ENCODE measurements at places on chromosomes 3 and 15.

- no peak for DNase-seq
Observed at GRCh38 chr3:46566040-46566641, at the start of gene LRRC2. LRRC2 (minus strand) TSS chr3:46566302; CDS start chr3:46551591, 14,711 bp downstream.

GRCh38 chr3:97131476-97131875, 317.1 kb downstream of the EPHA6 start:
- DNase-seq, result no peak

- DNase-seq, result no peak
Observed at GRCh38 chr3:35635407-35635806, 3.9 kb upstream of the ARPP21 start.

GRCh38 chr3:154034797-154035330, 86.3 kb upstream of the ARHGEF26 start:
- DNase-seq, result no peak

DNA sequence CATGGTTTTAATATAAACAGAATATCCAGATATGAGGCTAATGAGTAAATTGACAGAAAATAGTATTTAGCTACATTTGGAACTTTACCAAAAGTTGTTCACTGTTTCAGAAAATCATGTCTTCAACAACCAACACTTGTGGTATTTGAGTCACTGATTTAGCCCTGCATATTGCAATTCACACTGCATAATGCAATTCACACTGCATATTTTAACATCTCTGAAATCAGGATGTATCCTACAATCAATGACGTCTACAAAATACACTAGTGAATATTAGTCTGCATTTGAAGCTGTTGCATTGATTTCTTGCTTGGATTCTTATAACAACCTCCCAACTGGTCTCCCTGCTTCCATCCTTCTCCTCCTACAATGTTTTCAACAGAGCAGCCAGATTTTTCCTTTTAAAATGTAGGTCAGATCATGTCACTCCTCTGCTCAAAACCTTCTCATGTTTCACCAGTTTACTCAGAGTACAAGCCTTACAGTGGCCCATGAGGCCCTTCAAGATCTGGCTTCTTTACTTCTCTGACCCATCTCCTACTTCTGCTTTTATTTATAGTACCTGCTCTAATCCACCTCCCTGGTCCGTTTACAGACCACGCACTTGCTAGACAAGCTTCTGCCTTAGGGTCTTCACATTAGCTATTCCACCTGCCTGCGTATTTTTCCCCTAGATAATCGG, 11.4 kb upstream of the RAB11A start:
- DNase-seq, result no peak

DNA sequence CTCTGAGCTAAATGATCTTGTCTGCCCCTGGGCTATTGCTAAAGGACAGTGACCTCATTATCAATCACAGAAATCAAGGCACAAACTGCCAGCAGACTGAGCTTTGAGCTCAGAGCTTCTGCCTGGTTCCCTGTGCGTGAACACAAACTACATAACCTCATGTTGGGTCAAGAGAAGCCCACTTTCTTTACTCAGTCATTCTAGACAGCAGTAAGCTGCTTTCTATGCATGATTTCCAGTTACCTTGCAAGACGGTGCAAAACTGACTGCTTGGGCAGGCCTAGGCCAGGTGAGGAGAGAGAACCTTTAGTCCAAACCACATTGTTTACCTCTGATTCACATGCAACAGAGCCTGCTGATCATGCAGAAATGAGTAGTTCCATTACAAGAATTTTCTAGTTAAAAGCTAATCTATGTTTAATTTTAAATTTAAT, 75.1 kb downstream of the ARRDC4 start:
- no peak for DNase-seq

- DNase-seq, result no peak
Observed at GRCh38 chr3:12328132-12328836, 39.4 kb downstream of the PPARG start.

DNA sequence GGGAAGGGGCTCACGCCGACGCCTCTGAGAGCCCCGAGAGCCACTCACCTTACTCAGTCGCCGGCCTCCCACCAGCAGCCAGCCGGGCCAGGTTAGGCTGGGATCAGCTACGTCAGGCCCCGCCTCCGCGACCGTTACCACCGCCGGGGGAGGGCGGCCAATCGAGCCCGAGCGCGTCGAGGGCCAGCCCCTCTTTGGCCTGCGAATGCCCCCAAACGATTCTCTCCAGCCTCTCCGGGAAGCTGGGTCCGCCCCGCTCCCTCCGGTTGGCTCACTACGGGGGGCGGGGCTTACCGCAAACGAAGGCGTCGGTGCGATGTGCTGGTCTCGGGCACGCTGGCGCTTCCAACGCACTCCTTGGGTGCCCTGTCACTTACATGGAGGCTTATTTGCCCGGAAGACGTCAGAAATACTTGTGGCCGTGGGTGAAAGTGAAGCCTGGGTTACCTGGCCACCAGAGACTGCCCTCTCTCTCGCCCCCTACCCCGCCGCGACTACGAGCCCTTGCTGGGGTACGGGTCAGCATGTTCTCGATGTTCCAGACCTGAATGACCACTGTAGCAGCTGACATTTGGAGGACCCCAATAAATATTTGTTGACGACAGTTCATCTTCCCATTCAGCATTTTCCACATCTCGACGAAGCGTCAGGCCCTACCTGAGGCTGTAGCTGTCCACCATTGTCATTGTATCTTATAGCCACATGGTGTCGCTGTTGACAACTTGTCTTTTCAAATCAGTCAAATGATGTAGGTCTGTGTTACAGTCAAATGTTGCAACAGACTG, at the start of gene CEP70:
CEP70 (minus strand) TSS at position 111 of the 785 bp plus-strand sequence. CDS start 21,333 bp downstream, outside the sequence.
- DNase-seq, result no peak

DNA sequence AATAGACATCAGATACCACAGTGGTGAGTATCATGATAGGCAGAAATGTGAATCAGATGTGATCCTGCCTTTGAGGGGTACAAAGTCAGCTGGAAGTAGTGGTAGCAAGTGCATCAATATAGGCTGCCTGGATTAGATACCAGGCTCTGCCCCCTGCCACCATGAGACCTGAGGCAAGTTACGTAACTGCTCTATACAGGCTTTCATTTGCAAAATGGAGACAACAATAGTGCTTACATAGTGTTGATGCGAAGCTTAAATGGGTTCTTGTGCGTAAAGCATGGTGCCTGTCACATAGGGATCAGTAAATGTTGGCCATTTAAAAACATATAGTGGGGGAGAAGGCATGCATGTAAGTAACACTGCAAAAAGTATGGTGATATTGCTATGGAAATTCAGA, 158.0 kb downstream of the RYR3 start:
- no peak for DNase-seq

DNA sequence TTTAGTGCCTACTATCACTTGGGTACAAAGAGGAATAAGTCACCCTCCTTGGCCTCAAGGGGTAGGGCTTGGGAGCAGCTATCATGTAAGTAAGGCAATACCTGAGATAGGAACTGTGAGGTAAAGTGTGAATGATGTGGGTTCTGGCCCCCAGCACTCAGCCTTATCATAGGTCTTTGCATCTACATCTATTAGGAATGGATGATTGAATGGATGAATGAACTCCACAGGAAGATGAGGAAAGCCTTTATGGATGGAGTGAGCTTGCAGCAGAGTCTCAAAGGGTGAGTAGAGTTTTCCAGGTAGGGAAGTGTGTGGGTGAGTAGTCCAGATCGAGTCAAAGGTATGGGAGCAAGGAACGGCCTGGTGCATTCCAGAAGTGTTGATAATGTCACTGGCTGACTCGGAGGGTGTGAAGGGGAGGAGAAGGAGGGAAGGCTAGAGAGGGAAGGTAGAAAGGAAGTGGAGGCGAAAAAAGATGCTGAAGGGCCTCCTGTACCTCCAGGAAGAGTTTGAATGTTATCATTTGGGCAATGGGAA, 13.1 kb upstream of the ABHD2 start:
- no peak for DNase-seq

- no peak for DNase-seq
Observed at GRCh38 chr15:41774882-41775417, 666 bp downstream of the MAPKBP1 start.

GRCh38 chr3:80097674-80098073, 329.9 kb upstream of the ROBO1 start:
- DNase-seq, result no peak

DNA sequence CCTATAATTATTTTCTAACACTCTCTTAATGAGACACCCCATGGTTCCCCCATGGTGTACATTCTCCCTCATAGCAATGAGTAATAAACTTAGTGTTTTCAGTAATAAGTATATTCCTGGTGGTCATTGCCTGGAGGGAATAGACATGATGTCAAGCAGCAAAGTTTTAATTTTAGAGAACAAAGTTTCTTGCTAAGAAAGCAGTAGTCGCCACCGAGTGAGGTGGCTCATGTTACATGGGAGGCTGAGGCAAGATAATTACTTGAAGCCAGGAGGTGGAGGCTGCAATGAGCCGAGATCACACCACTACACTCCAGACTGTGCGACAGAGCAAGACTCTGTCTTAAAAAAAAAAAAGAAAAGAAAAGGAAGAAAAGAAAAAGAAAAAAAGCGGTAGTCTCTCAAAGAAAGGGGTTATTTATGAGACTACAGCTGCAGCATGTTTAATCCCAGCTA, 2.4 kb upstream of the ELP6 start:
- no peak for DNase-seq

- DNase-seq, result no peak
Observed at GRCh38 chr3:177190756-177191681, 6.3 kb downstream of the TBL1XR1 start.

- no peak for DNase-seq
Observed at GRCh38 chr3:12347301-12347700, 58.4 kb downstream of the PPARG start.

- DNase-seq, result no peak
Observed at GRCh38 chr15:79689030-79689429, 207.8 kb downstream of the MTHFS start.

- no peak for DNase-seq
Observed at GRCh38 chr3:55630280-55630920, 143.3 kb upstream of the WNT5A start.
